ENCODE measurements at places on chromosomes 7 and 10. TPM values are rescaled to one million over a fixed set of nuclear protein-coding genes. Genes with fewer than 3 reads are reported as not detected.

CDHR1 gene
- total RNA-seq, result 0.29 TPM

SFTPA1 gene
- total RNA-seq, result not detected

GRCh38 chr7:36747280-36748016 lies 23.2 kb upstream of the AOAH start:
- peak overlapping the region; percentile 47 for H3K4me3 ChIP-seq
- no peak for DNase-seq
- H3K27ac ChIP-seq, result peak overlapping the region; percentile 79
- peaks cover 8% of the 10 kb centered on the region for H3K36me3 ChIP-seq

DNA sequence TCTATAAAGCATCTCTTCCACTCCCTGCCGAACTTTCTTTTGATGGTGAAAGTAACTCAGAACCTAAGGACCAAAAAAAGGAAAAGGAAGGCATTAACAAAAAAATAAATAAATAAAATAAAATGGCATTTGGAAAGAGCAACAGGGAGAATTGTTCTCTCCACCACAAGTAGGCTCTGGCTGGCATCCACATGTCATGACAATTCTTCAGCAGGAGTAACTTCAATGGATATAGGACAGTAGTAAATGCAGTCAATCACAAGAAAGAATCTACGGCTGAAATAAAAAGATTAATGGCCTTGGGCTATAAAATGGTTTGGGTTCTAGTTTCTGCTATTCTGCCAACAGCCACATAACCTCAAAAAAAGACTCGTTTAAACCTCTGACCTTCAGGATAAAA lies 23.9 kb downstream of the NCAPG2 start:
- no peak for DNase-seq
- H3K36me3 ChIP-seq, result peaks cover 70% of the 10 kb centered on the region
- no peak overlapping the region for H3K4me3 ChIP-seq
- H3K27ac ChIP-seq, result peak overlapping the region; percentile 44

HOXA4 gene
- total RNA-seq, result not detected

GRCh38 chr10:3239920-3240894 lies 67.6 kb upstream of the PITRM1 start:
- peaks cover 11% of the 10 kb centered on the region for H3K4me1 ChIP-seq
- H3K4me3 ChIP-seq, result no peak overlapping the region
- no peak overlapping the region for H3K27ac ChIP-seq
- DNase-seq, result no peak

DNA sequence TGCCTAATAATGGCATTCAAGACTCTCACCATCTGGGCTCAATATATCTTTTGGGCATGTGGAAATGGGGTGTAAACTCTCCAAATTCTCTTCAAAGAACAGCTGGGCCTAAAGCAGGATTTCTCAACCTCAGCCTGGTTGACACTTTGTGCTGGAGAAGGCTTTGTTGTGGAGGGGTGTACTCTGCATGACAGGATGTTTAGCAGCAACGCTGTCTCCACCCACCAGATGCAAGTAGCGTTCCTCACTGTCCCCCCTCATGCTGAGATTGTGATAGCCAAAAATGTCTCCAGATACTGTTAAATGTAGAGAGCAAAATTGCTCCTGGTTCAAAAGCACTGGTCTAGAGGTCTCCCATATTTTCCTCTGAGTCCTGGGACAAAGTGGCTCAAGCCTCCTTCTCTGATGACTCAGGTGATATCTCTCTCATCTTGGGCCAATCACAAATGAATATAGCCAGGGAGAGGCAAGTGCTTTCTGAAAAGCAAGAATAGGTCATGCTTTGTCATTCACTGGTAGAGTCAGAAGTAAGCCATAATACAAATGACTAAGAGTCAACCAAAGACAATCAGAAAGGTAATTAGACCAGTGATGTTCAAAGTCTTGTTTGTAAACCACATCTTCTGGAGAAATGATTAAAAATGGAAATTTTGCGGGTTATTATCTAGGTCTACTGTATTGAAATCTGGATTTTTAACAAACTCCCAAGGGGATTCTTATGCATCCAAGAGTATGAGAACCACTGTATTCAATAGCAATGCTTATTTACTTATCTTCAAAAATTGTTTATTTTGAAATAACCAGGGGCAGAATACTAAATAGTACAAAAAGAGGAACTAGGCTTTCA lies 330.8 kb downstream of the PTEN start:
- H3K27me3 ChIP-seq, result no peaks in the 10 kb centered on the region
- peak overlapping the region; percentile 85 for H3K27ac ChIP-seq
- H3K4me3 ChIP-seq, result peak overlapping the region; percentile 43
- H3K36me3 ChIP-seq, result no peaks in the 10 kb centered on the region
- peaks cover 19% of the 10 kb centered on the region for H3K4me1 ChIP-seq
- peak; percentile 75 for DNase-seq

APBB1IP gene
- total RNA-seq, result 75.9 TPM

GRCh38 chr10:60646966-60647796 lies 131.1 kb upstream of the CDK1 start:
- H3K27me3 ChIP-seq, result peaks cover 2% of the 10 kb centered on the region
- H3K4me3 ChIP-seq, result no peak overlapping the region
- H3K36me3 ChIP-seq, result no peaks in the 10 kb centered on the region
- peak; percentile 61 for DNase-seq
- no peak overlapping the region for H3K27ac ChIP-seq
- H3K4me1 ChIP-seq, result no peaks in the 10 kb centered on the region

KCNMA1 gene
- total RNA-seq, result 0.16 TPM

ANK3 gene
- 4.5 TPM for total RNA-seq

GRCh38 chr7:95026421-95027072 lies 119.2 kb downstream of the PPP1R9A start:
- no peak overlapping the region for H3K4me3 ChIP-seq
- H3K27me3 ChIP-seq, result no peaks in the 10 kb centered on the region
- no peak for DNase-seq
- H3K36me3 ChIP-seq, result no peaks in the 10 kb centered on the region
- no peak overlapping the region for H3K27ac ChIP-seq

DNA sequence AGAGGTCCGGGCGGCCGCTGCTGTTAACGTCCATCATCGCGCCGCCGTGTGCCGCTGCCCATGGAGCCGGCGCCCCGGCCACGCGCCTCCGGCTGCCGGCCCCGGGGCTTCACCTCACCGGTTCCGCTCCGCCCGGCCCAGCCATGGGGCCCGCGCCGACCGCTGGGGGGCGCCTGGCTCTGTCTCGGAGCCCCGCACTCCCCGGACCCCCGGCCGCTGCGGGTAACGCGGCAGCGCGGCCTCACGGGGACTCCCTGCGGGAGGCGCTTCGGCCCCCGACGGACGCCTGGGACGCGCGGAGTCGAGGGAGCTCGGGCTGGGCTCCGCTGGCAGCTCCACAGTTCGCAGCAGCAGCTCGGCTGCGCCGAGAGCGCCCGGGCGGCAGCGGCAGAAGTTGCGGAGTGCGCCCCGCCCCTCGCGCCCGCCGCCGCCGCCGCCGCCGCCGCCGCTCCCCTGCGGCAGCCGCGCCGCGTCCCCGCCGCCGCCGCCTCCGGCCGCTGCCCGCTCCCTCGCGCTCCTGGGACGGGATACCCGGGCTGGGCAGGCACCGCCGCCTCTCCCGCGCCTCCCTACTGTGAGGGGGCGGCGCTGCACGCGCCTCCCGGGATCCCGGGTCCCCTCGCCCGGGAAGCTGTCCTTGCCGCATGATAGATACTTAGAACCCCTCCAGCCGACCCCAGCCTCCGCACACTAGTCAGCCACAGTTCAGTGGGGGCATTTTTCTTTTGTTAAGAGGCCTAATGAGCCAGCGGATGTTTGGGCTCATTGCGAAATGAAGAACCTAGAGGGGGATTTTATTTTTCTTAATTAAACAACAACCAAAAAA lies at the start of gene HTR7:
TSS of gene HTR7 (minus strand) at position 405 of the 826 bp plus-strand sequence. CDS start at position 37, 368 bp downstream.
- no peak within 1 kb of the TSS for H3K27ac ChIP-seq
- H3K36me3 ChIP-seq, result no peaks in the 10 kb centered on the region
- H3K27me3 ChIP-seq, result peaks cover 70% of the 10 kb centered on the region
- H3K4me1 ChIP-seq, result peaks cover 9% of the 10 kb centered on the region

- H3K4me3 ChIP-seq, result no peak overlapping the region
- no peak for DNase-seq
- no peaks in the 10 kb centered on the region for H3K4me1 ChIP-seq
- H3K27me3 ChIP-seq, result peaks cover 7% of the 10 kb centered on the region
- H3K27ac ChIP-seq, result no peak overlapping the region
Observed at GRCh38 chr7:32661501-32661900, 166.2 kb downstream of the AVL9 start.

DNA sequence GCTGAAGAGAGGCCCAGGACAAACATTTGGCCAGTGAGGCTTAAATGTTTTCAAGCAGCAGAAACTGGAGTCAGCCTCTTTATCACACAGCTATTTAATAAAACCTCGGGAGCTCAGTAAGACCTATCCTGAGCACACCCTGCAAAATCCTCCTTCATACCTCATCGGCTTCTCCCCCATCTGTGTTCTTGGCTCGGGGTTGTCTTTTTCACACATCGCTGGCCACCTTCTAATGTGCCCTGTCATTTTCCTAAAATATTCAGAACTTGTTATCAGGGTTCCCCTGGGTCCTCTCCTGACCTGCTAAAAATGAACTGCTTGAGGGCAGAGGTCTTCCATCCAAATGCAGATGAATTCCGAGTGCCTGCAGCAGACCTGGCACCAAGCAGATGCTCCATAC lies 310.3 kb upstream of the AKR1E2 start:
- no peak for DNase-seq
- peaks cover 28% of the 10 kb centered on the region for H3K27me3 ChIP-seq
- no peaks in the 10 kb centered on the region for H3K36me3 ChIP-seq
- peaks cover 4% of the 10 kb centered on the region for H3K4me1 ChIP-seq
- H3K4me3 ChIP-seq, result no peak overlapping the region

NEUROG3 gene
- total RNA-seq, result not detected

GFRA1 gene
- not detected for total RNA-seq

DNA sequence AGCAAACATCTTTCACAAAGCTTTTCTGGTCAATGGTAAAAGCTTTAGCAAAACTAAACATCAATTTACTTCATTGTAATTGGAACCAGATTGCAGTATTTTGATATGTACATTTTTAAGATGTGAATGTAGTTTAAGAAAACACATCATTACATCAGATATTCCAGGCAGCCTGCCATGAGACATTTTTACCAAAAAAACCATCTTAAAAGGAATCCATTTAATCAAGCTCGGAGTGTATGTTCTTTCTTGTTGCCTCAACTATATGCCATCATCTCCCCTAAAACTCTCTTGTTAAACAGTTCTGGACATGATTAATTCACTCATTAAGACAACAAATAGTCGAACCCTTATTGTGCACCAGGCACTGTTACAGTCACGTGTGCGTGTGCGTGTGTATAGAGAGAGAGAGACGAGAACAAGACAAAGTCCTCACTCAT lies 97.5 kb downstream of the UBE2H start:
- H3K36me3 ChIP-seq, result peaks cover 6% of the 10 kb centered on the region
- no peak overlapping the region for H3K27ac ChIP-seq
- peaks cover 38% of the 10 kb centered on the region for H3K4me1 ChIP-seq
- DNase-seq, result no peak

SLC39A12 gene
- total RNA-seq, result not detected

- no peak for DNase-seq
- H3K4me3 ChIP-seq, result no peak overlapping the region
- peaks cover 94% of the 10 kb centered on the region for H3K4me1 ChIP-seq
Observed at GRCh38 chr10:3761021-3761686, 23.9 kb downstream of the KLF6 start.

DNA sequence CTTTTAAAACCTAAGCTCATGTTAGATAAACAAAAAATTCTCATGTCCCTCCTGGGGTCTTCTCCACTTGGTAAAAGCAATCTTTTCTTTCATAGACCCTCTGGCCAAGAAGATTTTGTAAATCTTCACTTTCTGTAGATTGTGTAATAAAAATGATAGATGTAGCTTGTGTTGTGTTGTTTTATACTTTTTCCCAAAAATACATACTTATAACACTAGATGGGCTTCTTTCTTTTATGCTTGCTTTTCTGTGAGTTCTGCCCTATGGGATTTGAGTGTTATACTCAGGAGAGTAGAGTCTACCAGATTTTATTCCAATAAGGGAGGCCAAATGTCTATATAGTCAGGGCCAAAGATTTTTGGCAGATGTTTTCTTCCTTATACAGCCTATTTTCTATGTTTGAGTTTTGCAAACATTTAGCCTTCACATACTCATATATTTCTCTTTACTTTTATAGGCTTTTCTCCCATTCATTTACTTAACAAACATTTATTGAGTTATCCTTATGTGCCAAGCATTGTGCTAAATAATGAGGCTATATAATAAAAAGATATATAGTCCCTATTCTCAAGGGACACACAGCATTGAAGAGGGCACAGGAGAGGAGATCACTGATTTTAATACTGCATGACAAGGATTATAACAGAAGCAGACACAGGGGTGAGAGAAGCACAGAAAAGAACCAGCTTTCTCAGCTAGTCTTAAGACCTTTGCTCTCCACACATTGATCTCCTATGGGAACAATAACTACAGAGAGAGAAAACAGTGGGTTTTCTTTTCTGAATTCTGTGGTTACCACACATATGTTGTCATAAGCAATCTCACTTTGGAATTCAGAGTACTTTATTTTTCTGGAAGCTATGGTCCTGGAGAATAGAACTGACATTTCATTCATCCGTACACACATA lies 58.0 kb upstream of the PNLIP start:
- no peaks in the 10 kb centered on the region for H3K4me1 ChIP-seq
- H3K27ac ChIP-seq, result no peak overlapping the region
- DNase-seq, result no peak
- no peaks in the 10 kb centered on the region for H3K36me3 ChIP-seq

HOXA3 gene
- not detected for total RNA-seq

CAV1 gene
- not detected for total RNA-seq

GRCh38 chr7:835485-836401 lies 3.5 kb downstream of the SUN1 start:
- DNase-seq, result no peak
- no peaks in the 10 kb centered on the region for H3K27me3 ChIP-seq
- H3K27ac ChIP-seq, result no peak overlapping the region
- peaks cover 16% of the 10 kb centered on the region for H3K36me3 ChIP-seq
- H3K4me3 ChIP-seq, result no peak overlapping the region

- no peak within 1 kb of the TSS for H3K4me3 ChIP-seq
- DNase-seq, result no peak
Observed at GRCh38 chr7:87475359-87476178, at the start of gene ABCB4. Gene ABCB4, minus strand, starts transcription at chr7:87475680. Its CDS starts 215 bp downstream, at chr7:87475465.

All from activated CD8-positive, alpha-beta T cell treated with anti-CD3 and anti-CD28 coated beads, Interleukin-2, amount 10 ng/mL, durations not matched to agents 7 days and 5 days (primary cell).